A549 treated with RU486 at 1 μM for 4 hours (cell line): ENCODE measurements at places on chromosomes 11 and 22. TPM values are rescaled to one million over a fixed set of nuclear protein-coding genes. Genes with fewer than 3 reads are reported as not detected.

KDM4E gene
- not detected in 5 replicates for total RNA-seq

GDPD4 gene
- total RNA-seq, result not detected in 5 replicates

LRRN4CL gene
- total RNA-seq, result 0.07 to 0.13 TPM (median 0.13 TPM) in 3 of 5 replicates, not detected in the others

MAPK1 gene
- 43.6 to 70.9 TPM (median 55.5 TPM) in 5 replicates for total RNA-seq

SLCO2B1 gene
- total RNA-seq, result 3.2 to 4.0 TPM (median 3.4 TPM) in 5 replicates

PRPF19 gene
- 159 to 198 TPM (median 187 TPM) in 5 replicates for total RNA-seq

C11orf42 gene
- not detected in 5 replicates for total RNA-seq
